IMR-90 (cell line): ENCODE measurements at places on chromosomes 5 and 9.

DNA sequence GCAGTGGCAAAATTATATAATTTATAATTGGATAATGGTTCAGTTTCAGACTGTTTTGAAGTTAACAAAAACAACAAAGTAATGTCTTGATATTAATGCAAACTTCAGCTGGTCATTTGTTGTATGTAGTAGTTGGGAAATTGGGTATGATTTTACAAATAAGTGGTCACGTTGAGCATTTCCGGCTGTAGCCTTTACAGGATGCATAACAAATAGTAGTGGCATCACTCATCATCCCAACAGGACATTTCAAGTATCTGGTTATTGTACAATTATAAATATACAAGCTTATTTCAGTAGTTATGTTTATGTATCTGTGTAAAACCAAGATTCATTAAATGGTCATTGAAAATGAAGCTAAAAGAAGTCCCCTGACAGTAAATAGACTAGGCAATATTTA lies 72.9 kb downstream of the SMIM15 start:
- DNase-seq: peak; percentile 28

GRCh38 chr5:169412831-169413230 lies 111.9 kb upstream of the SLIT3 start:
- DNase-seq: no peak

- DNase-seq: peak; percentile 99
Measured at GRCh38 chr9:120925535-120926396, 830 bp downstream of the TRAF1 start.

- DNase-seq: peak; percentile 79
Measured at GRCh38 chr5:77143998-77144836, 57.1 kb upstream of the ZBED3 start.

DNA sequence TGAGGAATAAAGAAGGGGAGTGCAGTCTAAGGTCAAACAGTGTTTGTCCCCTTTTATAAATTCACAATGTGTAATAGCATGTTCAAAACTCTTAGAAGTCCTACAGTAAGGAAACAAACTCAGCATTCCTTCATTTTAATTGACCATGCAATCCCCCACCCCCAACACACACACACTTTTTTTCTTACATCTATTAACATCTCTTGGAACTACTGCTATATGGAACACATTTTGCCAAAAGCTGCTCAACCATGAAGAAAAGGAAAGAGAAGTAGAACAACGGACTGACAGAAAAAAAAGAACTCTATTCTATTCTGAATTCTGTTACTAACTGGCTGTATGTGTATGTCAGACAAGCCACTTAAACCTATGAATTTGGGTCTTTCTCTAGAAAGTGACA lies 2.8 kb upstream of the CTNNAL1 start:
- DNase-seq: no peak

DNA sequence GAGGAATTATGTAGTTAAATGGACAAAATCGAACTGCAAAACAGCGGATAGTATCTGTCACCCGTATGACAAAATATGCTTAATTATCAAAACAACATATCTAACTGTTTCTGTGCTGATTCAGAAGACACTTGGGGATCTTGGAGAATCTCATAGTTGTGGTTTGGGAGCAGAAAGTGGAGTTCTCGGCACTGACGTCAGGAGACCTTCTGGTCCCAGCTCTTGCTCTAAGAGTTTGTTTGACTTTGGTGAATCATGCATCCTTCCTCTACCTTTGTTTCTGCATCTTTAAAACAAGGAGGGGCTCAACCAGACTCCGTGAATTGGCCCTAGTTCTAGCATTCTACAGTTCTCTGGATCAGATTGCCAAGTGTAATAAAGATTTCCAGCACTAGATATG lies 37.0 kb upstream of the TAF1L start:
- DNase-seq: peak; percentile 79

GRCh38 chr5:97071101-97071500 lies 71.3 kb downstream of the LIX1 start:
- peak; percentile 93 for DNase-seq

DNA sequence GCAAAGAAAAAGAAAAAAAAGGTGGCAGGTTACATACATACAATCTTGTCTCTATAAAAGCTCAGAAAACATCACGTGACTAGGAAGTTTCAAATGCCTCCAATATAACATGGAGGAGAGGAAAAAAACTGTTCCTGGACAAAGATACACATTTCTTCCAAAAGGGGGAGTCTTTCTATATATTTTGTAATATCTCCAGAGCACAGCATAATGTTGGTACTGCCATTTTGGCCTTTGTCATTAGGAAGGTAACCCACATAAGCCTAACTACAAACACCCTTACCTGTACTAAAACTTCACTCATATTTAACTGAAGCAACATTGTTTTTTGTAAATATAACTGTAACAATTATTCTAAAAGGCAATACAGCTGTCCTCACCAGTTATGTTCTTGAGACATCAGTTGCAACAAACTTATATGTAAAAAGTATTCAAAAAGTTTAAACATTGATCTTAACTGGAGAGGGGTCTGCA lies 1.2 kb upstream of the BTF3 start:
- peak; percentile 72 for DNase-seq

GRCh38 chr9:13513716-13514444 lies 234.4 kb upstream of the MPDZ start:
- no peak for DNase-seq

DNA sequence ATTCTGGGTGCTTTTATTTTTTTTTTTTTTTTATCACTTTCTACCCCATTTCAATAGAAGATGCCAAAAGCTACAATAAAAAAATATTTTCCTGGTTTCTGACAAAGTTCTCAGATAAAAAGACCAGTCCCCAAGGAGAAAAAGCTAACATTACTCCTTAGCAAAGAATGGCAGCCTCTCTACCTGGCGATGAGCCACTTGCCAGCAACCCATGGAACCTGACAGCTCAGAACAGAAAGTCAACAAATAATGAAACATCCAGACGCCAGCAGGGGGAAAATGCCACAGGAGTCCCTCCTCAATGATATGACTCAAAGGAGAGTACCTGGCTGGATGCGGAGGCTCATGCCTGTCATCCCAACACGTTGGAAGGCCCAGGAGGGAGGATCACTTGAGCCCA lies 123.2 kb downstream of the MYO10 start:
- DNase-seq: peak; percentile 61

DNA sequence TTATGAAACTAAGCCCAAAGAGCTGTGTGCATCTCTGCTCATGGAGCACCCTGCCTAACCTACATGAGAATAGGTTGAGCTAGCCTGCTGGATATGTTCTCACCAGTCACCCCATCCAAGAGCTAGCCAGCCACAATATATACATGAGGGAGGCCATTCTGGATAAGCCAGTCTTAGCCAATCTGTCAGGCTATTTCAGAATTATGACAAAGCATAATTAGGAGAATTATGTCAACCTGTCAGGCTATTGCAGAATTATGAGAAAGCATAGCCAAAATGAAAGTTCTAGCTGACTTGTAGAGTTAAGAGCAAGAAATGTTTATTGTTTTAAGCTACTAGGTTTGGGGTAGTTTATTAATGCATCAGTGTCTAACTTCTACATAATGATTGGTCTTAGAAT lies 189.8 kb downstream of the WDR70 start:
- no peak for DNase-seq

- DNase-seq: no peak
Measured at GRCh38 chr9:96122282-96122681, 179.7 kb downstream of the HSD17B3 start.

DNA sequence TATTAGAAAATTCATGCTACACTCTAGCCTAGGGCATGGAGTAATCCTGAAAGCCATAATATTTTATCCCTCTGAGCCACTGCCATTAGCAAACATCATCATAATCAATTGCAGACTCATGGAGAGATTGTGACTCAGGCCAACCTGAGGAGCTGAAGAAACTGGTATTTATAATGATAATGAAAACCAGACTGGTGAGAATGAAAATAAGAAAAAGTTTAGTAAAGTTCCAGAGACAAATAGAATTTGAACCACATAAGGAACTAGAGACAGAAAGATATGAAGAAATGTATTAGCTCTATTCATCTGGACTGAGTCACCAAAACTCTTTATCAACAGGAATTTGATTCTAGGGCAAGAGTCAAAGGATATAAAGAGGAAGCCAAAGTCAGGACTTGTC lies 158.7 kb downstream of the DRD1 start:
- DNase-seq: peak; percentile 17

DNA sequence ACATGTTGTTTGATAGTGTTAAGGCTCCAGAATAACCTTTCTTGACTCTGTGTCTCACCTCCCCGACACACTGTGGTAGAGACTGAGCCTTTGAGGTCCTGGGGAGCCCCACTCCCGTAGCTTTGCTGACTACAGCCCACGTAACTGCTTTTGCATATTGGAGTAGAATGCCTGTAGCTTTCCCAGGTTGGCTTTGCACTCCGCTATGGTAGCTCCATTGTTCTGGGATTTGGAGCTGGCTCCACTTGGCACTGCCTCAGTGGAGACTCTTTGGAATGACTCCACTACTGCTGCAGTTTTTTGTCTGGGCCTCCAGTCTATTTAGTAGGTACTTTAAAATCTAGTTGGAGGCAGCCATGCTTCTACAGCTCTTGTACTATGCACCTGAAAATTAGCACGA lies 56.2 kb upstream of the ANXA1 start:
- no peak for DNase-seq

GRCh38 chr5:103355579-103355978 lies 97.0 kb downstream of the MACIR start:
- no peak for DNase-seq

DNA sequence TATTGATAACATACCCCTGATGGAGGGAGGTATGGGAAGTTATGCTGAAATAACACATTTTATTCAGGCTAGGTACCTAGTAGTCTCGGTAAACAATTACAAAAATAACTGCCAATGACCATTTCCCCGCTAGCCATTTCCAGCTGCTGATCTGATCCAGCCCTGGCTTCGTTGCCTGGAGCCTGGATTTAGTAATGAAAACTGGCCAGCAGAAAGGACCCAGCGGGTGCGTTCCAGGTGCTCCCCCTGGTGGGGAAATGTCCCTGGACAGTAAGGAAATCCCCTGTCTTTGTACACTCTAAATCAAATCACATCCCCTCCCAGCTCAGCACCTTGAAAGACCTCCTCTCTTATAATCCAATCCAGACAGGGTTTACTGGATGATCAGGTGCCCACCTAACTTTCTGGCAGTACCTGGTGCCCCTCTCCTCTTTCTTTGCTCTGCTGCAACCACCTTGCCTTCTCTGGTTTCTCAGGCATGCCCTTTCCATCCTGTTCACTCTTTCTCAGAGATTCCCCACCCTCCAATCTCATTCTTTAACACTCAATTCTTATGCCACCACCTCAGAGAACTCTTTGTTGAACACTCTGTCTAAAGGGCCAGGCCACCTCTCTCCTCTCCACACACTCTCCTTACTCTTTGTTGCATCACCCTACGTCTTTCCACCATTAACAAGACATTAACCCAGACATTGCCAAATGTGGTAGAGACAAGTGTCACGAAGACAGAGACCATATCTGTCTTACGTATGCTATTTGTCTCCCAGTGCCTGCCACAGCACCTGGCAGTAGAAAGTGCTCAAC lies 50.1 kb upstream of the SMAD5 start:
- peak; percentile 77 for DNase-seq

GRCh38 chr5:36160617-36161016 lies 8.7 kb downstream of the SKP2 start:
- no peak for DNase-seq
